HFFc6 (cell line): ENCODE measurements at places on chromosomes 11 and 22.

GRCh38 chr11:14956111-14956510 lies 16.0 kb downstream of the CALCA start:
- H3K36me3 ChIP-seq: no peaks in the 10 kb centered on the region
- no peak for DNase-seq
- H3K4me3 ChIP-seq: no peak overlapping the region
- no peaks in the 10 kb centered on the region for H3K27me3 ChIP-seq

DNA sequence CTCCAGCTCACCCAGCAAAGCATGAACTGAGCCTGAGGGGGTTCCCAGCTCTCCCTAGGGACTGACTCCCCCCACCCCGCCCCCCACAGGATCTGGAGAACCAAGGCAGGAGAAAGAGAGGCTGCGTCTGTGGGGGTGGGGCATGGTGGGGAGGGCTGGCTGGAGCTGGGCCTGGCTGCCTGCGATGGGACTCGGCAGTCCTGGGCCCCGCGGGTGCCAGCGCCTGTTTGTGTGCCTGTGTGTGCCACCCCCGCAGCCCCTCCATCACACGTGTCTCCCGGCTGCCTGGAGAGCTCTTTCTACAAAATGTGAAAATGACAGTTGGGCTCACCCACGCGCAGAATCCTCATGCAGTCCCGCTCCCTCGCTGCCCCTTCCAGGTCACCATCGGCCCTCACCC lies 46.8 kb downstream of the CACNA1I start:
- H3K27me3 ChIP-seq: peaks cover 33% of the 10 kb centered on the region
- DNase-seq: no peak
- H3K4me3 ChIP-seq: no peak overlapping the region
- H3K4me1 ChIP-seq: no peaks in the 10 kb centered on the region
- no peaks in the 10 kb centered on the region for H3K36me3 ChIP-seq
- H3K27ac ChIP-seq: no peak overlapping the region

GRCh38 chr11:94705891-94706615 lies 62.1 kb upstream of the AMOTL1 start:
- peaks cover 30% of the 10 kb centered on the region for H3K4me1 ChIP-seq
- H3K36me3 ChIP-seq: no peaks in the 10 kb centered on the region
- DNase-seq: peak; percentile 62

- H3K27ac ChIP-seq: peak overlapping the region; percentile 79
- peak; percentile 77 for DNase-seq
- H3K4me3 ChIP-seq: peak overlapping the region; percentile 52
- no peaks in the 10 kb centered on the region for H3K27me3 ChIP-seq
- H3K4me1 ChIP-seq: peaks cover 36% of the 10 kb centered on the region
Measured at GRCh38 chr11:47571895-47572294, 6.5 kb downstream of the PTPMT1 start.
